Cortex of kidney (tissue), 1 donor: ENCODE measurements at places on chromosomes 7 and 10.

DNA sequence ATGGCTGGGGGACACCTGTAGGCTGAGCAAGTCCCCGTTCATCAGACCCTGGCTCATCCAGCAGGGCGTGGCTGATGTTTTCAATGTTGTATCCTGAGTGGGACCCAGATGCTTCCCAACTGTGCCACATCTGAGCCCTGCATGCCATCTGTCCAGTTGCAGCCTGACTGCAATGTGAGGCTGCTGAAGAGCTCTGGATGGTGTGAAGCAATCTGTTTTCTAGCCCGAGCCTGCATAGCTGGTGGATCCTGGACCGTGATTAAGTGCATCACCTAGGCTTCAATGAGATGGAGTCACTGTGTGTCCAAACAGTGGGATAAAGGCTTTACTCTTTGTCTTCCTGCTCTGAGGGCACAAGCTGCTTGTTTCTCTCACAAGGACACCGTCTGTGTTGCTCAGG, 99.8 kb downstream of the TCF7L2 start:
- no peak for DNase-seq

DNA sequence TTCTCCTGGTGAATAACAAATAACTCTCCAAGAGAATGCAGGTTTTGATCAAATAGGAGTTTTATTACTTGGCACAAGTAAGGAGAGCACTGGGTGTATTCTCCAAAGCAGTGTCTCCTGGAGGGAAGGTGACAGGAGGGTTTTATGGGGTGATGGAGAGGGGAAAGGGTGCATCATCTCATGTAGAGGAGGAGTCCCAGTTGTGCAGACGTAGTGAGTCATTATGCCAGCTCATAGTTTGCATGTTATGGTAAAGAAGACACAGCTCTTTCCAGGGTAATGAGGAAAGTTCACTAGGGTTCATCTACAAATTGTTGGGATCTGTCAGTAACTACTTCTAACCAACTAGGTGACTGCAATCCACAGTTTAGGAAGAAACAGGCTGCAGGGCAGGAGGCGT, 347.9 kb upstream of the MEOX2 start:
- no peak for DNase-seq

DNA sequence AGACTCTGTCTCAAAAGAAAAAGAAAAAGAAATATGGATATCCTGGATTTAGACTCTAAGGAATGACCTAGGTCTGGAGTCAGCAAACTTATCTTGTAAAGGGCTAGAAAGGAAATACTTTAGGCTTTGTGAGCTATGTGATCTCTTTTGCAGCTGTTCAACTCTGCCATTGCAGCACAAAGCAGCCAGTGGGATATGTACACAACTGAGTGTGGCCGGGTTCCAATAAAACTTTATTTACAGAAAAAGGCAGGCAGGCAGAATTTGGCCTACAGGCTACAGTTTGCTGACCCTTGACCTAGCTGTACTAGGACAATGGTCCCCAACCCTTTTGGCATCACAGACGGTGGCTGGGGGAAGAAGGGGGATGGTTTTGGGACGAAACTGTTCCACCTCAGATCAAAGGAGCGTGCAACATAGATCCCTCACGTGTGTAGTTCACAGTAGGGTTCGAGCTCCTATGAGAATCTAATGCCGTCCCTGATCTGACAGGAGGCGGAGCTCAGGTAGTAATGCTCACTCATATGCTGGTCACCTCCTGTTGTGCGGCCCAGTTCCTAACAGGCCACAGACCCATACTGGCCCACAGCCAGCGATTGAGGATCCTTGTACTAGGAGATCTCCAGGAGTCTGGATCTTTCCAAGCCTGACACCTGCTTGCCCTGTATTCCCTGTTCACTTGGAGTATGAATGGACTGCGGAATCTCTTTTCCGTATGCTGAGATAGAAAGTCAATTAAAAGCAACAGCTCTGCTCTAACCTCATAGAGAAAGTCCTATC, 63.0 kb downstream of the CUL1 start:
- no peak for DNase-seq

- DNase-seq: no peak
These were observed 73.1 kb upstream of the HECW1 start for GRCh38 chr7:43039346-43039745.

DNA sequence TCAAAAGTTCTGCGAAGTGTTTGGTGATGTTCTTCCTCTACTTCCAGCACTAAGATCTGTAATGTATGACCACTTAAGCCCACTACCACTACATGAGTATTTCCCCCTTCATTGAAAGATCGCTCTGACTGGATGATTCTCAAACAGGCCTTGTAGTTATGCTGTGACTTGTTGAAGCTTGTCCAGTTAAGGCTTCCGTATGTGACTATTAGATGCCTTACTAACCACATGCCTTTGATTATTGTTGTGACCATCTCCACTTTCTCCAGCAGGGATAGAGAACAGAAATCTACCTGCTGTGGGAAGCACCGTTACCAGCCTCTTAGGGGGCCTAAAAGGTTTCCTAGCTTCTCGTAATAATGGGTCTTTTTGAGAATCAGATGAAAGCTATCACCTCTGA, 81.1 kb downstream of the NOC3L start:
- no peak for DNase-seq

DNA sequence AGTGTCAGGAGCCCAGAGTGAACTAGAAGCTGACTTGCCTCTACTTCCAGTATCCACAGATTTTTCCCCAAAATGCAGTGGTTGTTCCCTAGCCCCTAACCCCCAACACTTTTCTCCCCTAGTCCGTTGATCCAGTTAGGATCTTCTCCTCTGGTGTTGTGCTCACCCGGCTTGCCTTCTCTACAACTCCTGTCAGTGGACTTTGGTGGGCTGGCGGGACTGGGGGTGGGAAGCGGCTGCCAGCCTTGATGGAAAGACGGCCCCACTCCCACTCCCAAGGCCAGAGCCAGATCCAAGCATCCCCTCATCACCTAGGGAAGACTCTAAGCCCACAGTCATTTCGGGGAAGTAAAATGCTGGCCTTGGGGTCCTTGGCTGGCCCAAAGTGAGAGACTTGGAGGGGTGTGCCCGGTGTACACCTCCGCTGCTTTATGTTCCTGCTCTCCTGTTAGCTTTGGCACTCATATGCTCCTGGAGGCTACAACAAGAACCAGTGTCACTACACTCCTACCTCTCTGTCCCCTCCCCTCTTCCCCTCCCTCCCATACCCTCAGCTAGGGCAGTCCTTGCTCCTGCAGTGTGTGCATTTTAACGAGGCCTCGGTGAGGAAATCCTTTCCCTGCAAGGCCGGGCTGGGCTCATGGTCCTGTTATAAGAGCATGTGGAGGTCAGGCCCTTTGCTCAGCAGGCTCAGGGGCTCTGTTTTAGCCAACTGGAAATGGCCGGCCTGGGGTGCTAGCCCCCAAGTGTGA, 930 bp upstream of the HOXA10 start:
- no peak for DNase-seq

GRCh38 chr7:50069613-50070012, 23.4 kb downstream of the ZPBP start:
- no peak for DNase-seq

GRCh38 chr10:129106314-129106713, 360.7 kb upstream of the MGMT start:
- DNase-seq: no peak

GRCh38 chr7:153103202-153103601, 343.6 kb downstream of the ACTR3B start:
- DNase-seq: no peak

- no peak for DNase-seq
These were observed 113.4 kb downstream of the GPR158 start for GRCh38 chr10:25288181-25288580.

DNA sequence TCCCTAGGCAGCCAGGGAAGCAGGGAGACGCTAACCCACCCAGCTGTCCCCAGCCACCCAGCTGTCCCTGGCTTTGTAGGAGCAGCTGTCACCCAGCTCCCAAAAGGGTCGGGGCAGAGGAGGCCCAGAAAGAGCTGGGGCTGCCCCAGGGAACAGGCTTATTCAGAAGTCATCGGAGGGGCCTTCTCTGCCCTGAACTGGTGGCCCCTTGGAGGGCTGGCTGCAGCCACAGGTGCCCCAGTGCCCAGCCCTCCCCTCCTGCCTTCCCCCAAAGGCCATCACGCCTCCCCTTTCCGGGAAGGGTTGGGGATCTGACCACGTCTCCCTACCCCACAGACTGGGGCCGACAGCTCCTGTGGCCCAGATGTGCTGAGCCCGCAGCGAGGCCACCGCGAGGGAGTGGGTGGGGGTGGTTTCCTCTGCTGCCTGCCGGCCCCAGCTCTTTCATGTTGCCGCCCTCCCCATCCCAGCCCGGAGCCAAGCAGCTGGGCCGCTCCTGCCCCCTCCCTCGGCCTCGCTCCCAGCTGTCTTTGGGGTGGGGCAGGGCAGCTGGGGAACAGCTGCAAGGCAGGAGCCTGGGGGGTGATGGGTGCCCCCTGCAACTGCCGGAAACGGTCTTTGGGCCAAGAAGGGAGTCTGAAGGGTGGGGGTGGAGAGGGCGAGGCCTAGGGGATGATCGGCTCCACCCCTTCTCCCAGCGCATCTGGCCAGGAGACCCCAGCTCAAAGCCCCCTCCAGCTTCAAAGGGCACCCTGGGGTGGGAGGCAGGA, 16.8 kb downstream of the TRIM8 start:
- DNase-seq: no peak
